ENCODE measurements at places on chromosomes 7 and 10. TPM values are rescaled to one million over a fixed set of nuclear protein-coding genes. Genes with fewer than 3 reads are reported as not detected.

Gene ARHGEF35
- 1.7 TPM for total RNA-seq

Gene TAS2R41
- total RNA-seq: not detected

Gene GNG11
- 0.05 TPM for total RNA-seq

Gene CTNNA3
- total RNA-seq: not detected

Gene KIF11
- 5.8 TPM for total RNA-seq

Gene MNX1
- total RNA-seq: not detected

Gene CPED1
- total RNA-seq: 0.69 TPM

Gene ANKRD30A
- total RNA-seq: not detected

All from activated T-cell treated with anti-CD3 and anti-CD28 coated beads, Interleukin-2, amount 50 U/mL, for 4 hours (primary cell).